ENCODE measurements at places on chromosomes 2 and 18. TPM values are rescaled to one million over a fixed set of nuclear protein-coding genes. Genes with fewer than 3 reads are reported as not detected.

Gene GPR55
- polyA plus RNA-seq: 0.19 TPM

Gene C2orf78
- not detected for polyA plus RNA-seq

Gene DUSP28
- polyA plus RNA-seq: 8.4 TPM

DNA sequence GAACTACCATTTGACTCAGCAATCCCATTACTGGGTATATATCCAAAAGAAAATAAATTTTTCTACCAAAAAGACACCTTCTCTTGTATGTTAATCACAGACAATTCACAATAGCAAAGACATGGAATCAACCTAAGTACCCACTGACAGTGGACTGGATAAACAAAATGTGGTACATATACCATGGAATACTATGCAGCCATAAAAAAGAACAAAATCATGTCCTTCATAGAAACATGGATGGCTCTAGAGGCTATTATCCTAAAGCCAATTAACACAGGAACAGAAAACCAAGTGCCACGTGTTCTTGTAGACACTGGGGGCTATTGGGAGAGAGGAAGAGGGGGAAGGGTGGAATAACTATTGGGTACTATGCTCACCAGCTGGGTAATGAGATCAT is 27.7 kb downstream of the FLACC1 start:
- DNase-seq: no peak

DNA sequence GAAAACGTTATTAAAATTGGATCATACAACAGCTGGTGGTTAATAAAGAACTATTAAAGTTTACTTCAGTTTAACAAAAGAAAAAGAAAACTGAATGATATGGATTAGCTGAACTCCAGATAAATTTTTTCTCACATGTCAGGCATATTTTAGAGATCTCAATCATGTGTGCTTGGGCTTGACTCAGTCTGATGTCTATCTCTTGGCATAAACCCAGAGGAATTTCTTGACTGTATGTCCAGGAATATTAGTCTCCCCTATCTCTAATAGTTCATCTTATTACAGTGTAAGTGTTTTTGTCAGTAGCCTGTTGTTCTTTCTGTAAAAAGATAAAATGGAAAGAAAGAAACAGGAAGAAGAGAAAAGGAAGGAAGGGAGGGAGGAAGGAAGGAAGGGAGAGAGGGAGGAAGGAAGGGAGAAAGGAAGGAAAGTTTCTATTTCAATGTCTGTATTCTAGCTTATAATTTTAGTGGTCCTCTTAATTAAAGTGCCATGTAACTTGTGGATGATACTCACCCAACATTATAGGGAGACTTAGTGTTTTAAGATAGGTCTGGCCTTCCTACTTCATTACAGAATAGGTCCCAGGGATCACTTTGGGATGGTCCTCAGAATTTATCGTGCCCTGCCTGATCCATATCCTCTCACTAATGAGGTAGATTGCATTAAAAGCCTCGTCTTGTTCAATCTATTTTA is 99.7 kb upstream of the UGP2 start:
- DNase-seq: no peak

DNA sequence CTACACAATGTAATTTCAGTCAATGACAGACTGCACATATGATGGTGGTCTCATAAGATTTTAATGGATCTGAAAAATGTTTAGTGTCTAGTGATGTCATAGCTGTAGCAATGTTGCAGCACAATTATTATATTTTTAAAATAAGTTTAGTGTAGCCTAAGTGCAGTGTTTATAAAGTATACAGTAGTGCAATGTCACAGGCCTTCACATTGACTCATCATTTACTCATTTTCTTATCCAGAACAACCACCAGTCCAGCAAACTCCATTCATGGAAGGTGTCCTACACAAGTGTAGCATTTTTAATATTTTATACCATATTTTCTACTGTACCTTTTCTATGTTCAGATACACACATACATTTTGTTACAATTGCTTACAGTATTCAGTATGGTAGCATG is 663.1 kb downstream of the ERBB4 start:
- DNase-seq: no peak

GRCh38 chr2:138703242-138703641 is 76.9 kb downstream of the NXPH2 start:
- no peak for DNase-seq

Gene BMP10
- polyA plus RNA-seq: not detected

Gene TRIM43
- 0.27 TPM for polyA plus RNA-seq

- no peak for DNase-seq
Measured at GRCh38 chr2:17857021-17857420, 21.4 kb upstream of the KCNS3 start.

Gene MOCOS
- polyA plus RNA-seq: 0.82 TPM

DNA sequence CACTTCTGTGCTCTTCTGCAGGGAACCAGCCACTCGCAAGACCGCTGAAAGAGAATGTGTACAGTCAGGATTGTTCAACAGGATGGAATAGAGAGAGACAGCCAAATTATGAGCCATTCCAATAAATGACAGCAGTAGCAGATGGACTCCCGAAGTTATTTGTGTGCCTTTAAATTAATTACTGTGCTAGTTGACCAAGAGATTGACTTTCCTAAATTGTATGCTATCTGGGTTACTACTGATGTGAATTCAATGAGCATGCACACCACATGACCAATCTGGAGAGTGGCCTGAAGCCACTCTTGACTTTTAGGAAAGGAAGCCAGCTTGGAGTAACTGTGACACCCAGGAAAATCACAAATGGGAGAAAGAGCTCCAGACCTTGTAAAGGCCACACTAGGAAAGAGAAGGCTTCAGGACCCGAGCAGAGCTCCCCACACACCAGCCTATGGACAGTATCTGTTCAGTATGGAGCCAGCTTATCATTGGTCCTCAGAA is 52.8 kb downstream of the CHMP3 start:
- no peak for DNase-seq

DNA sequence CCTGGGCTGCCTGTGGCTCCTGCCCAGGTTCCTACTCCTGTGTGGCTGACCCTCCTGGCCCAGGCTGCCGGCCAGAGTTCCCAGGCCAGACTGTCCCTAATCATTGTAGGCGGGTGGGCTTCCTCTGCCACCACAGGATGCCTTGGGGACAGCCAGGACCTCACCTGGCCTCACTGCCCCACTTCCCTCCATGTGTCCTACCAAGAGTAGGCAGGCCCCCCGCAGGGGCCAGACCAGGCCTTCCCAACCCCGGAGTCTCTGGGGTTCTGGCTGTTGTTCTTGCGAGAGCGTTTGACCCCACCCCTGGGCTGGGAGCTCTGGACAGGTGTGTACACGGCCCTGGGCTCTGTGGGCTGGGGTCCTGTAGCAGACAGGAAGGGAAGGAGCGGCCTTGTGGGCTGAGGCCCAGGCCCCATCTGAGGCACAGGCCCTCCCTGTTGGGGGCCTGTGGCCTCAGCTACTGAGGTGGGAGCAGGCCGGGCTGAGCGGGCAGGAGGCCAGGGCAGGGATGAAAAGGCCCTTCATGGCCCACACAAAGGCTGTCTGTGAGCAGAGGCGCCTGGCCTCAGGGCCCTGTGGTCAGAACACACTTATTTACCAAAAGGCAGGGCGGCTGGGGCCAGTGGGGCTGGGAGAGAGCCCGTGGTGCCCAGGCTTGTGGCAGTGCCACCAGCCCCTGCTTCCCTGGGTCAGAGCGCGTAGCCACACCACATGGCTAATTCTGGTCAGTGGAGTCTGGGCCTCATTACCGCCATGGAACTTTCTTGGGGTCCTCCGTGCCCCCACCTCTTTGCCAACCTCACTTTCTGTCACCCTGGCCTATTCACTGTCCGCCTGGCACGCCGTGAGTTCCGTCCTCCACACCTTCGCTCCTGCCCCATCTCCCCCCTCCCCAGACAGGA is 2.0 kb downstream of the SNORC start:
- no peak for DNase-seq

DNA sequence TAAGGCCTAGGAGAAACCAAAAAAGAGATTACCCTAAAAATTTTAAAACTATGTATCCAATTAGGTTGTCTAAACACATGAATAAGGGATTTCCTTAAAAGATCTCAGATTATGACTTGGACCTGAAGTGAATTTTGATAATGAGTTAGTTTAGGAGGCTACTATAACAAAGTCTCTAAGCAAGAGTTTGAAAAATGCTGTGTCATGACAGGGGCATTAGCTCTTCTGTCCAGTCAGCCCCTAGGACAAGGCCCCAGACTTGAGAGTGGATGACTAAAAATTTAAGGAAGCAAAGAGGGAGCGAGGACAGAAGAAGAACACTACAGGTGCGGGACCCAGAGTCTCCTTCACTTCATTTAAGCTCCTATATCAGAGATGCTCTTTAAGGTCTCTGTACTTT is 135.9 kb downstream of the DTNB start:
- no peak for DNase-seq

DNA sequence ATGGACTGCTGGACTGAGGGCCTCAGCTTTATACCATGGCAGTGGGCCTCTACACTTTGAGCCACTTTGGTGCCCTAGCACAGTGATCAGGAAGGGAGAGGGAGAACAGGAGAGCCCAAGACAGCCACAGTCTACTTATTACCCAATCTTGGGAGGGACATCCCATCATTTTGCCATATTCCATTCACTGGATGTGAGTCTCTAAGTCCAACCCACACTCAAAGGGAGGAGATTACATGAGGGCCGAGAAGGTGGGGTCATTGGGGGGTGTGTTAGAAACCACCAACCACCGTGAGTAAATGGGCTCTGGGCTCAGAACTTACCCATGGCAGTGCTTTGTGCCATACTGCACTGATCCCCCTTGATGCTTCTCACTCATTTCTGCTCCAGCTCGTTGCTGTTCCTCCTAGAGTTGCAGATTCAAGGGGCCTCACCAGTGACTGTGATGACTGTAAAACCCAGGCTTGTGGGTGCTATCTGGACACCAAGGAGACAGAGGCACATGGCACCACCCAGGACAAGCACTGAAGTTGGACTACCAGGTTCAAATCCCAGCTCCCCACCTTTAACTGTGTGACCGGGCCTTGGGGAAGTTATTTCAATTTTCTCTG is 97.6 kb upstream of the RAB6C start:
- no peak for DNase-seq

DNA sequence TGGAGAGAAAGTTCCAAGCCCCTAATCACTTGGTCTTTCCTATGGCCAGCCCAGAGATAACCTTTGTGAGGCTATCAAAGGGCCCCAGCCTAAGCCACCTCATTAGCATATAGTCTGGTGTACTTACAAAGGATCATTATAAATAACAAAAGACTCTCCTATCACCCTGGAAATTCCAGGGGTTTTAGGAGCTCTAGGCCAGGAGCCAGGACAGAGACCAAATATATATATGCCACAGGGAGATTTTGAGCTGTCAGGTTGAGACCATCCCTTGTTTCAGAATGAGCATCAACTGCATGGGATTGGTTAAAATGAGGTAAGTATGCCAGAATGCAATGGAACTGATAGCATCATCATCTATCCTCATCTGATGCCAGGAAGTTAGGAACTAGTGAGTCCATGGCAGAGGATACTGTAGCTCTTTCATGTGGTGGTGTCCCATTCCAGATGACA is 32.1 kb upstream of the CHRNA1 start:
- DNase-seq: no peak

DNA sequence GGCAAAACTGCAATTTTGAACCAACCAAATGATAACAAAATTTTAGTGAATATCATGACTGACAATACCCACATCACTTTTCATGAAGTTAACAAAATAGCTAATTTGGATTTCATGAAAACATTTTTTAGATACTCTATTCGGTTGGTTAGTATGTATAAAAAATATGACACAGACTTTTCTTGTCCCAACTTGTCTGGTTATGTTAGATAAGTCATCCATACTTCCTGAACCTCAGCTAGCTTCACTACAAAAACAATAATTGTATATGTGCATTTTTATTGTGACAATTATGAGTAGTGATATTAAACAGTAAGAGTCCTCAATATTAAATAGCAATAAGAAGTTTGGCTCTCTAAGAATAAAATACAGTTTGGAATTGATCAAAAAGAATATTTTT is 408.1 kb upstream of the DSEL start:
- DNase-seq: no peak

- DNase-seq: no peak
Measured at GRCh38 chr18:39523281-39523680, 1957.7 kb upstream of the CELF4 start.

DNA sequence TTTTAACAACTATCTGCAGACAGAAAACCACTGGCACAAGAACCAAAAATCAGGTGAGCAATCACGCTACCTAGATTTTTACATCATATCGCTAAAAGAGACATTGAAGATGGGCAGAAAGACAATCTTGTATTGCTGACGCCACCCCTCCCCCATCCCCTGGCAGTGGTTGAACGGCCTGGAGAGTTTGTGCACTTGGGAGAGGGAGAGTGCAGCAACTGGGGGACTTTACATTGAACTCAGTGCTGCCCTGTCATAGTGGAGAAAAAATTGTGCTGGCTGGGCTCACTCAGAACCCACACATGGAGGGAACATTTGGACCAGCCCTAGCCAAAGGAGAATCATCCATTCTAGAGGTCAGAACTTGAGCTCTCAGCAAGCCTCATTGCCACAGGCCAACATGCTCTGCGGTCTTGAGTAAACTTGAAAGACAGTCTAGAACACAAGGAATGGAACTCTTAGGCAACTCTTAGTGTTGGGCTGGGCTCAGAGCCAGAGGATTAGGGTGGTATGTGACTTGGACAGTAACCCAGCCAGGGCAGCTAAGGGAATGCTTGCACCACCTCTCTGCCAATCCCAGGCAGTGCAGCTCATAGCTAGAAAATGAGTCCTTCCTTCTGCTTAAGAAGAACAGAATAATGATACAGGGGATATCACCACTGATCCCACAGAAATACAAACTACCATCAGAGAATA is 220.0 kb upstream of the CYP26B1 start:
- no peak for DNase-seq

GRCh38 chr2:69933839-69934613 is 19.1 kb downstream of the MXD1 start:
- DNase-seq: no peak

DNA sequence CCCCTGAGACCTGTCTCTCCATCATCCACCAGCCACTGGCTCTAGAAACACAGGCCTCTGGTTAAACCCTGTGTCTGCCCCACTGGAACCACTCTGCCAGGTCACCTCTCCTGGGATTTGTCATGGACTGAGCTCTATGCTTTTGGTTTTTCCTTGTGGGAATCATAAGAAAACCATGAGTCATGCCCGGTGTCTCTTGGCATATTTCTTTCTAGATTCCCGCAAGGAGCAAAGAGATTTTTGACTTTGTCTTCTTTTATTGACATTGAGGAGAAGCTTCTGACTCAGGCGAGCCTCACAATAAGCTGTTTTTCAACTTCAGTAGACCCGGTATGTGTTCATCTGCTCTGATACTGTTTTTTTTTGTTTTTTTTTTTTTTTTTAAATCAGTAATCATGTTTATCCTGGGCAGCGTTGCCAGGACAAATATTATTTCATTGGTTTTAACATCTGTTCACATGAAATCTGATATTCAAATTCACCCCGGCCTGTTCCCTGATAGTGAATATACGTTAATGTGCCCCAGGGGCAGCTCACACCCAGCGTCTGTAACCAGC is 207.1 kb downstream of the ACKR3 start:
- DNase-seq: no peak

Gene EPB41L3
- 60.7 TPM for polyA plus RNA-seq

Data from right renal pelvis (tissue), 4 donors.